ENCODE measurements at places on chromosomes 4 and X.

- DNase-seq, result peak; percentile 22
Observed at GRCh38 chrX:19593690-19594089, 78.4 kb upstream of the MAP3K15 start.

DNA sequence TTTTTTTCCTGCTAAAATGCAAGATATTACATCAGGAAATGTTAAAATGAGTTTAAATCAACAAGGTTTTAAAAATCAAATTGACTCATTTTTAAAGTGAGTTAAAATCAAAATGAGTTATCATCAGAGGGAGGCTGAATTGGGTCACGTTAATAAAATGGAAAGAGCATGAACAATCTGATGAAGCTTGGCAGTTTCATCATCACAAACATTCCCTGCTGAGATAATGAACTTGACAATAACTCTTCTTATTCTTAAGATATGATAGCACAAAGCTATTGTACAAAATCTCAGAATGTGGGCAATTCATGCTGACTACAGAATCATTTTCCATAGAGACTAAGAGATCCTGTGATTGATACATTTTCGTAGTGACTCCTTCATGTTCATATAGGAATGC is 1086.7 kb downstream of the STIM2 start:
- no peak for DNase-seq

DNA sequence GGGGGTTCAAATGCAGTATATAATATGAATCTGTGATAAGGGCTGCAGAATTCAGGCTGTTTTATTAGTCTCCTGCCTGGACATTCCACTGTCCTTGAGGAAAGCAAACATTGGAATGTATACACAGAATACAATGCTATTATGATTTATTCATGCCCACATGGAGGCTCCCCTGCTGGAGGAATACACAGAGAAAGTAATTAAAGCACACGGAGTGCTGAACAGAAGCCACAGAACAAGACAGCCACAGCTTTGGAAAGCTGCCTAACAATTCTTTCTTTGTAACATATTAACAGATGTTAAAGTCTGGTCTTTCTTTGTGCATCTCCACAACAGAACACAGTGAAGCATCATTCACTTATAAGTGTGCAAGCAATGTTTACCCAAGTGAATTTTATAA is 155.8 kb downstream of the ARAP2 start:
- peak; percentile 15 for DNase-seq

DNA sequence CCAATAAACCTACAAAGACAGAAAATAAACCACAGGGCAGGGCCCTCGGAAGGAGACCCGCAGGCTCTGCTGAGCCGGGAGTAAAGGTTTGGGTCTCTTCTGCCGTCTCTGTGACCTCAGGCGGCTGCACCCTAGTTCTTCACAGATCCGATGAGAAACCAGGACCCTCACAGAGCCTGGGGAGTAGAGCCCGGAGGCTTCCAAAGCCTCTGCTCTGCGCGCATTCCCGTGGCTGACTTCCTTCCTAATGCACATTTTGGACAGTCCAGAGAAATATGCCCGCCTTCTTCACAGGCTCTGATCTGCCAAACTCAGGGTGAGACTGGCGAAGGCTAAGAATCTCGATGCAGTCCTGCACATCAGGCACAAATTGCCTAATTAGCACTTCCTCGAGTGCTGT is 245.5 kb downstream of the EVC2 start:
- DNase-seq, result no peak

GRCh38 chr4:162865102-162865501 is 301.6 kb downstream of the NAF1 start:
- peak; percentile 10 for DNase-seq

DNA sequence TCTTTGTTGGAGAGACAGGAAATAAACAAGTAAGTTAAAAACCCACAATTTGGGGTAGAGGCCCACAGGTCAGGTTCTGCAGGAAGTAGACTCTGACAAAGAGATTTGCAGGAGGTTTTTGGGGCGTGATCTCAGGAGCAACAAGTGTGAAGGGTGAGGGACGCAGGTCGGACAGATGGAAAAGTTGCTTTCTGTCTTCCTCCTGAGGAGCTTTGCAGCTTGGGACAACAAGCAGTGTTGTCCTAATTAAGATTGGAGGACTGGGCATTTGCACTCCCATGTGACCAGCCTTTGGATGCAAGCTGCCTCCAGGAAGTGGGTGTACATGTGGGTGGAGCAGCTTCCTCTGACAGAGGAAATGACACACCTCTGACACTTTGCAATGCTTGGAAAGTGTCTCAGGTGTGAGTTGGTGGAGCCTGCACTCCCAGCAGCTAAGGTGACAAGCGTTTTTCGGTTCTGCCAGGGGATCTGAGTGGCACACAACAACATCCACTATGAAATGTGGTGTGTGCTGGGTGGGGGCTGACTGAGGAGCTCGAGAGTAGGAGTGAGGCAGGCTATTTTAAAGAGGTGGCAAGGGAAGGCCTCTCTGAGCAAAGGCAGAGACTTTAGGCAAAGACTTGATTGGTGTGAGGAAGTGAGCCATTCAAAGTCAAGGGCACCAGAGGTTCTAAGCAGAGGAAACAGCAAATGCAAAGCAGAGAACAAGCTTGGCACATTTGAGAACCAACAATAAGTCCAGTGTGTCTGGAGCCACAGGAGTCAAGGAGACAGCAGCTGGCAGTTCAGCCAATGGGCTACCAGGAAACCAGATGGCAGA is 339.8 kb upstream of the GATB start:
- DNase-seq, result peak; percentile 25

DNA sequence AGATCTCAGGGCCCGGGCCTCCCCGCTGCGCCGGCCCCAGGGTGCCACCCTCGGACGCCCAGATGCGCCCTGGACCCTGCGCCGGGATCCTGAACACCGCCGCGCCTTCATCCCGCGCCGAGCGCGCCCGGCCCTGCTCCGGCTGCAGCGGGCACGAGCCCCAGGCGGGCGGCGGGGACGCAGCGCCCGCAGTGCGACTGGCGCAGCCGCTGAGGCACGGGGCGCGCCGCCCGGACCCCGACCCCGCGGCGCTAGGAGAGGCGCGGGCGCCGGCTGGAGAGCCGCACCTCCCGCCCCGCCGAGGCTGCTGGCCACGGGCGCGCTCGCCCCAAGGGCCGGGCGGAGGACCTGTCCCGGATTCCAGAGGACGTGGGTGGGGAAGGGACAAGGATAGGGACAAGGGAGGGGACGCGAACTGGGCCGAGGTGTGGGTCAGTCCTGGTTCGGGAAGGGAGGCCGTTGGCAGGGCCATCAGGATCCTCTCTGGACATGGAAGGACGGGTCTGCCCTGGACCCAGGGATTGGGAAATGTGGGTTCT is 1.1 kb downstream of the ZFYVE28 start:
- DNase-seq, result no peak

- DNase-seq, result no peak
Observed at GRCh38 chr4:125116431-125116830, 198.3 kb upstream of the FAT4 start.

All from H4 (cell line).